ENCODE measurements at places on chromosomes 2 and 18.

DNA sequence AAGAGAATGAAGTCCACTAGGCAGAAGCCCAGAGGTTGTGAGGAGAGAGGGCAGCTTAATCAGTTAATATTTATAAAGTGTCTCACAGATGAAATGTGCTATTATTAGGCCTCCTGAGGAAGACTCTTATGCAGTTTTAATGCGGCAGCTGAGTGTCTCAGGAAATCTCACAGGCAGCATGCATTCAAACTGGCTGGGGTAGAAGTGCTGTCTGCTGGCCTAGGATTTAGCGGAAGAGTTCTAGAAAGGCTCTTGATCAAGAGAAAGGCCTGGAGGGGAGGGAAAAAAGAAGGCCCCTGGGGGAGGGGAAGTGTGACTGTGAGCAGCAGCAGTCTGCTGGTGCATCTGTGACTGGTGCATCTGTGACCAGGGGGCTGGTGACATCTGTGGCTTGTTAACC is 133.0 kb downstream of the FSHR start:
- no peak for DNase-seq

DNA sequence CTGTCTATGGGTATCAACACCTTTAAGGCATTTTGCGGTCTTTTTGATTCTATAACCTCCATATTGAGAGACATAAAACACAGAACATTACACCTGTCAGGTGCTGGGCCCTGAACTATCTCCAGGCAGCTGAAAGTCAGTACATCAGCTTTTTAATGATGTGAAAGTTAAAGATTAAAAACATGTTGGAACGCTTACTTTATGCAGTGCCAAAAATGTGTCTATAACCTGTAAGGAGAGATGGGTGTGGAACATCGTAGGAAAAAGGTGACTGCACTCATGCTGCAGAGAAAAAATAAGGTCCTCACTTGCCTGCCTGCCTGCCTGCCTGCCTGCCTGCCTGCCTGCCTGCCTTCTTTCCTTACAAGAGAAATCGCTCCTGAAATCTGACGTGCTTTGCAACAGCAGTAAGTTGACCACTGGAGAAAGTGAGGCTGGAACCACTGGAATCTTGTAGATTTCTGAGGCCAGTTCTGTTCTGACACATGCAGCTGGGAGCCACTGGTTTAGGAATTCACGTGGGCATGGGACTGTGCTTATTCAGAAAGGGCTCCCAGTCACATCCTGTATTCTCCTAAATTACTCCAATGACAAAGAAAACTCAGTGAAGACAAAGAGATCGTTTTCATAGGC is 34.1 kb downstream of the BCL11A start:
- no peak for DNase-seq

- DNase-seq: peak; percentile 53
These were observed 154.0 kb downstream of the DYSF start for GRCh38 chr2:71607151-71607889.

DNA sequence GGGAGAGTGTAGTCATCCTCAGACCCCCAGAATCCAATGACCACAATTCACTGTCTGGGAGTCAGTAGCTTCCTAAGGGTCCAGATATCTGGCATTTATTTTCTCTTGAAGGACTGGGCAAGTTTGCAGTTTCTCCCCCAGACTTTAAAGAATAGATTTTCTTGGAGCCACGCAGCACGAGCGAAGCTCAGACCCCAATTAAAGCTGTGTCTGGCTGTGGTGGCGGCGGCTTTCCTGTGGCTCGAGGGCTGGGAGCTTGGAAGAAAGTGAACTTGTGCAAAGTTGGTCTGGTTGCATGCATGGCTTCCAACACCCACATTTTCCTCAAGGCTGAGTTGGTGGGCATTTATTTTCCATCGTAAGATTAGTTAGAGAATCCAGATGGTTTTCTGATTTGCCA is 105.0 kb downstream of the ACKR3 start:
- no peak for DNase-seq

DNA sequence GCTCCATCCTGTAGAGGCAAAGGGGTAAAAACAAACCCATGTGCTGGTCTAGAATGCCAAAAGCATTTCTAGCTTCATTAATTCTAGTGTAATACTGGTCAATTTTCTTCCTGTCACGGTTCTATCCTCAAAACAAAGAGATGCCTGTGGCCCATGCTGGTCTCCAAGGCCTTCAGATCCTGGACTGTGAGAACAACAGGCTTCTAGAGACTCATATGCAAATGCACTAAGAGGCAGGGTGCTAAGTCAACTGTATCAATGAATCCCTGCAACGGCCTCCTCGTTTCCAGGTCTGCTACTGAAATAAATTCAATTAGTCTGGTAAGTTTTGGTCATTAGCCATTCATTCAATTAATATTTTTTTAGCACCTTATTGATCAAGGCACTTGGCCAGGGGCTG is 4.0 kb downstream of the IFT172 start:
- no peak for DNase-seq
